T follicular helper cell (primary cell): ENCODE measurements at places on chromosomes 5 and 9.

GRCh38 chr9:17060450-17060849 lies 74.4 kb upstream of the CNTLN start:
- no peak for DNase-seq

DNA sequence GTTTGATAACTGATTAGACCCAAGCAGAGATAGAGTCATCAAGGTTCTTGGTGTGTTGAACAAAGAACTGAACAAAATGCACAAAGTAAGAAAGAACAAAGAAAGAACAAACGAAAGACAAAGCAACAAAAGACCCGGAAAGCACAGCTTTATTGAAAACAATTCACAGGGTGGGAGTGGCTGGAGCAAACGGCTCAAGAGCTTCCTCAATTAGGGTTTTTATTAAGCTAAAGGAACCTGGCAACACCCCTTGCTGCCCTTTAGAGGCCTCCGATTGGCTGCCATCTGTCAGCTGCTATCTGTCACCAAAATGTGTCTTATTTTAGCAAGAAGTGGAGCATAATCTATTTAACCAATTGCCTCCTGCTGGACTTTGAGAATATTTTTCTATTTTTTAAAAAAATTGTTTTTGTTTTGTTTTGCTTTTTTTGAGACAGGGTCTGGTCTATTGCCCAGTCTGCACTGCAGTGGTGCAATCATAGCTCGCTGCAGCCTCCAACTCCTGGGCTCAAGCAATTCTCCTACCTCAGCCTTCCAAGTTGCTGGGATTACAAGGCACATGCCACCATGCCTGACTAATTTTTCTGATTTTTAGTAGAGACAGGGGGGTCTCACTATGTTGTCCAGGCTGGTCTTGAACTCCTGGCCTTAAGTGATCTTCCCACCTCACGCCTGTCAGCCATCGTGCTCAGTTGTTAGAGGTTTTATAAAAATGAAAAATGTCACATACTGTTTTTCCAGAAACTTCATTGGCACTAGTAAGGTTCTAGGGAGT lies 7.7 kb upstream of the ABO start:
- no peak for DNase-seq

DNA sequence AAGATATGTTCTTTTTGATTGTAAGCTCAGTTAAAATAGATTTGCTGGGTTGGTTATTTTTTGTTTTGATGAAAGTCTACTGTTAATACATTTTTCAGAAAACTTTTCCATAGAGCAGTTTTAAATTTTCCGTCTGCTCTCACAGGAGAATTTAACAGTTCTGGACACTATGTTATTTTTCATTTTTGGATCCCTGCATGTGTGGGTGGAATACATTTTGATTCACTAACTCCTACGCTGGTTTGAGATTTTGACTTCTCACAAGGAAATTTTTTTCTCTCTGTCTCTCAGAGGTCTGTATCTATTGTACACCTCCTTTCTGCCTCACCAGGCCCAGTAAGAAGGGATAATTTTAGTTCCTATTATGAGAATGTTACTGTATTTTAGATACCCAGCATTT lies 502.4 kb downstream of the CDH10 start:
- DNase-seq, result no peak

GRCh38 chr9:25752398-25752797 lies 74.2 kb upstream of the TUSC1 start:
- DNase-seq, result no peak

- no peak for DNase-seq
Measured at GRCh38 chr5:35094948-35095347, 47.2 kb upstream of the AGXT2 start.

DNA sequence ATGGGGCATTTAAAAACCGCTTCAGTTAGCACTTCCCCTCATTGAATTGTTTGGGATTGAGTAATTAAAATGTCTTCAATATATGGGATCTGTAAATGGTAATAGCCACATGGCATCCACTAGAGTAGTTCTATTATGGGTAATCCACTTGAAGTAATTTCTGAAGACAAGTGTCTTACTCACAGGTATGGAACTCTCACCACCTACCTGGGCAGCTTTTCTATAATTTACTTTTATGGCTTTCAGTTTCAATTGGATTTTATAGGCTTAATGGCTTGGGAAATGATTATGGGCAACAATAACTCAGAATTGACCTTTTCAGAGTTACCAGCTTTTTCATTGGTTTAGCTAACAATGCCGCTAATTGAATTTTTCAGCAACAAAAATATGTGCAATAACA lies 597.9 kb downstream of the PTPRD start:
- no peak for DNase-seq

GRCh38 chr9:129033216-129033615 lies 3.2 kb upstream of the MIGA2 start:
- no peak for DNase-seq

- DNase-seq, result no peak
Measured at GRCh38 chr5:94347130-94347529, 271.3 kb downstream of the KIAA0825 start.

GRCh38 chr5:16936989-16937438 lies 926 bp upstream of the MYO10 start:
- DNase-seq, result no peak

GRCh38 chr5:43017428-43017815 lies 22.7 kb downstream of the ANXA2R start:
- DNase-seq, result no peak

DNA sequence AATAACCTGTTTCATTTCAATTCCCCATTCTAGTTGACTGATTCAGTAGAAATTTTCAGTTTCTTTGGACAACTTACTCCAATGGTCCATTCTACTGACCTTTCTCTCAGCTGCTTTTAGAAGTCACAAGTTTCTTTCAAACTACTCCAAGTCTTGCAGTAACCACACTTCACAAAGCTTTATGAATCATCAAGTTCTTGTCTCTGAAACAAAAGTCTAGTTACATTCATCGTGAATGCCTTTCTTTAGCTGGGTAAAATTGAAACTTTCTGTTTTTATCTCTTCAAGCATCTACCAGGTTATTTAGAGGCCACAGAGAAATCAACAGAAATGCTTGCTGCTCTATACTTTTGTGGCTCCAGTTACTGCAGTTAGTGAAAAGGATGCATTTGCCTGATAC lies 405.4 kb downstream of the TMEM232 start:
- DNase-seq, result no peak

- no peak for DNase-seq
Measured at GRCh38 chr5:35436400-35437057, 181.1 kb upstream of the SPEF2 start.

DNA sequence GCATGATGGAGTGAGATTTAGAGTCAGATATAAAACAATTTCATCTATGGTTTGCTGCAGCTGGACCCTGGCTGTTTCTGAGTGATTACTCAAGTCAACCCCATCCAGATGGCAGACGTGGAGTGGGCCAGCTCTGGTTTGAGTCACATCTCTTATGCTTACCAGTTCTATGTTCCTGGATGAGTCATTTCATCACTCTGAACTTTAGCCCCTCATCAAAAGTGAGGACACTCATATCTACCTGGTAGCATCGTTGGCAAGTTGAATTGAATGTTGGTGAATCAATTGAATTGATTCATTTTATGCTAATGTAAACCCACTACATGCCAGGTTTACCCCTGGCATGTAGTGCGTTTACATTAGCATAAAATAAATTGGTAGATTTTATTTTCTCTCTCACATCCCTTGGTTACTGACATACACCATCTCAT lies 176.4 kb downstream of the FGF18 start:
- DNase-seq, result no peak

GRCh38 chr9:20396509-20396908 lies 225.8 kb downstream of the MLLT3 start:
- DNase-seq, result no peak

DNA sequence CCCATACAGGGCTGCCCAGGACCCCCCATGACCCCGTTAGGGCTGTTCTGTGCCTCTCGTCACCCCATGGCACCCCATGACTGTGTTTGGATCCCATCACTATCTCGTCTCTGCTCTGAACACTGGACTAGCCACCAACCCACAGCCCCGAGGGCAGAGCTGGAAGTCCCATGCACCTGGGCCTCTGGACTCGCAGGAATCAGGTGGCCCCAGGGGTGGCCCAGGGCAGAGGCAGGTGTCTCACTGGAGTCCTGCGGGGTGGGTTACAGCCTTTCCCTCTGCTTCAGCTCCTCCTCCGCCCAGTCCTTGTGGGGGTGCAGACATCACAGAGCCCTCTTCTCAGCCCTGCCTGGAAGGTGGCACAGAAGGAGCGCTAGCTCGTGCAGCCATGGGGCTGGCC lies 79.7 kb downstream of the COL5A1 start:
- DNase-seq, result no peak

GRCh38 chr9:116080561-116080960 lies 73.0 kb upstream of the PAPPA start:
- DNase-seq, result no peak

DNA sequence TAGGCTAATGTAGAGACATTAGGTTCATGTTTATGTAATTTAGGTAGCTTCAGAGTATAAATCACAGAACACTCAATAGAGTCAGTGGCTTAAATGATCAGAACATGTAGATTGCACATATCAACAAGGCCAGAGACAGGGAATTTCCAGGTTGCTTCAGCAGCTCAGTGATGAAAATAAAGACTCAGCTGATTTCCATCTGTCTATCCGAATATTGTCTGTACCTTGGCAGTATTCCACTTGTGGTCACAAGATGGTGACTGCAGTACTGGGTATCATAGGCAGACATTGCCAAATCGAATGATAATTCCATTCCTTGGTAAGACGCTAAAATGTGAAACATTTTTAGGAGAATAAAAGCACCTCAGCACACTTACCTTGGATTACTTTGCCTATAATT lies 702.2 kb downstream of the MAT2B start:
- no peak for DNase-seq

GRCh38 chr9:133889584-133890301 lies 102.4 kb downstream of the VAV2 start:
- no peak for DNase-seq

DNA sequence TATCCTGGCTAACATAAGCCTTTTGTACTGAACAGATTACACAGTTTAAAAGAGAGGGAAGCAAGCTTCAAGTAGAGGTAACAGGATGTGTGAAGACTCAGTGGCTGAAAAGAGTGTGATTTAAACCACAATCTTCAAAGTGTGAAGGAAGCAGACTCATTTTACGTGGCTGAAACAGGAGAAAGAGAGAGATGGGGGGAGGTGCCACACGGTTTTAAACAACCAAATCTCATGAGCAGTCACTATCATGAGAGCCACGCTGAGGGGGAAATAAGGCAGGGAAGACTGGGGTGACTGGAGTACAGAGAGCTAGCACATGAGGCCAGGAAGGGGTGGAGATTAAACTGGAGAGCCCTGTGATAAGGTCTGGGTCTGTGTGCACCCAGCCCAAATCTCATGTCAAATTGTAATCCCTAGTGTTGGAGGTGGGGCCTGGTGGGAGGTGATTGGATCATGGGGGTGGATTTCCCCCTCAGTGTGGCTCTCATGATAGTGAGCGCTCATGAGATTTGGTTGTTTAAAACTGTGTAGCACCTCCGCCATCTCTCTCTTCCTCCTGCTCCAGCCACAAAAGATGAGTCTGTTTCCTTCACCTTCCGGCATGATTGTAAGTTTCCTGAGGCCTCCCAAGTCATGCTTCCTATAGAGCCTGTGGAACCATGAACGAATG lies 318.6 kb upstream of the CD180 start:
- no peak for DNase-seq

DNA sequence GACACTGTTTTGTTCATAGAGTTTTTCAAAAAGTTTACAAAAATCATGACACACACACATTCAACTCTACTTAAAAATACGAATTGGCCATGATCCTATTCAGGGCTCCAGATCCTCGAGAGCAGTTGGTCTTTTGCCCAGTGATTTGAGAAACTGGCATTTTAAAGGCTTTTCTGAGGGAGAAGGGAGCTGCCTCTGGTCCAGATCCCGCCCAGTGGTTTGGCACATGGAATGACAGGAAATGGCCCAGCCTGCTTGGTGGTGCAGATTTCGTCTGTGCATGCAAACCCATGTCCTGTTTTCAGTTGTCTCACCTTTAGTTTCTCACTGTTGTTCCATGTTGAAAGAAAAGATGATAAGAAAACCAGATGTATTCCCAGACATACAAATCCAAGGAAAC lies 3.6 kb downstream of the CAMK4 start:
- peak; percentile 16 for DNase-seq

- DNase-seq, result peak; percentile 30
Measured at GRCh38 chr5:74865804-74866595, at the start of gene FAM169A. FAM169A (minus strand) TSS chr5:74866387; CDS start chr5:74841676, 24,711 bp downstream.

- peak; percentile 40 for DNase-seq
Measured at GRCh38 chr5:912280-913091, 19.8 kb downstream of the TRIP13 start.
